Activated CD8-positive, alpha-beta T cell treated with anti-CD3 and anti-CD28 coated beads for 36 hours (primary cell): ENCODE measurements at places on chromosomes 6 and 20. TPM values are rescaled to one million over a fixed set of nuclear protein-coding genes. Genes with fewer than 3 reads are reported as not detected.

The SLC35D3 gene
- total RNA-seq, result not detected

The DCDC2 gene
- not detected for total RNA-seq

The PHACTR1 gene
- 0.11 TPM for total RNA-seq

The COX4I2 gene
- total RNA-seq, result not detected

The SLC44A4 gene
- total RNA-seq, result not detected

DNA sequence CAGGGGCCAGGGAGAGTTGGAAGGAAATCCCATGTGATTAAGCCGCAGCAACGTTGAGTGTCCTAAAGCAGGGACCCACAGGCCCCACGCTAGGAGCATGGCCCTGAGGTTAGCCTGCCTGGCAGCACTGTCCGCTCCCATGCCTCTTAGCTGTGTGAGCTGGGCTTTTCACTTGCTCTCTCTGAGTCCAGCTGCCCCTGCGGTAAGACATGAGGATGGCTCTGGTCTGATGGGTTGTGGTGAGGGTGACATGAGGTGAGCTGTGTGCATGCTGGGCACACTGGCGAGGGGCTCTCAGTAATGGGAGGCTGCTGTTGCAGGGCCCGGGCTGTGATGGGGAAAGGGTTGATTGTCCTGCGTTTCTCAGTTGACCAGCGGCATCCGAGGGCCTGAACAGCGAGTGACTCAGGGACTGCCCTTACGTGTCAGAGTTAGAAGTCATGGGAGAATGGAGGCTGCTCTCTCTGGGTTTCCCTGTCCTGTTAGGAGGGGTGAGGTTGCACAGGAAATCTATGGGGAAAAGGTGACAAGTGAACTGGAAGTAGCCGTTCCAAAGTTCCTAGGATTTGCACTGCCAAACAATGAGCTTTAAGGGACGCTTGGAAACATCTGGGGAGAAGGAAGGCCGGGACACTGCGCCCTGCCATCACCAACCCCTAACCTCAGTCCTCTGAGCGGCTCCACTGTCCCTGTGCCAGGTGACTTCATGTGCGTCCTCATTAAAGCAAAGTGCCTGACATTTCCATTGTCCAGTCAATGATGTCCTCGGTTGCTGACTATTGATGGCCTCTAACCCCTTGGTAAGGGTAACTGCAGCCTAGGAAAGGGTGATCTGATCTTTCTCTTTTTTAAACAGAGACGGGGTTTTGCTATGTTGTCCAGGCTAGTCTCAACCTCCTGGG lies 51.3 kb downstream of the ADNP start:
- no peaks in the 10 kb centered on the region for H3K27me3 ChIP-seq
- H3K4me1 ChIP-seq, result no peaks in the 10 kb centered on the region
- H3K4me3 ChIP-seq, result no peak overlapping the region

DNA sequence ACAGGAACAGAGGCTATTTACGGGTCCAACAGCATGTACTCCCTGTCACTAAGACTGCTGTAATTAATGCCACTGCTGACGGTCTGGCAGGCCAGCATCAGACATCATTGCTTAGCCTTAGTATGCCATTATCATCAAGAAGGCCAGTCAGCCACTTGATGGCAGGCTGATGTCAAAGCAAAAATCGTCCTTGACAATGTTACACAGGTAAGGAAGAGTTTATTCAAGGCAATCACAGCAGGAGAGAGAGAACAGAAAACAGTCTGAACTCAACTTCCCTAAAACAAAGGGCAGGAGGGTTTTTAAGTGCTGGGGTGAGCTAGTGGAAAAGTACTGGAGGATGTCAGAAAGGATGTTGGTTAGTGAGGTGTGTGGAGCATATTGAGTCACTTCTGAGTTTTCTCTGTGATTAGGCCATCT lies 25.1 kb downstream of the FKBP1C start:
- H3K27me3 ChIP-seq, result peaks cover 2% of the 10 kb centered on the region
- H3K4me1 ChIP-seq, result no peaks in the 10 kb centered on the region
- no peaks in the 10 kb centered on the region for H3K36me3 ChIP-seq
- DNase-seq, result no peak

DNA sequence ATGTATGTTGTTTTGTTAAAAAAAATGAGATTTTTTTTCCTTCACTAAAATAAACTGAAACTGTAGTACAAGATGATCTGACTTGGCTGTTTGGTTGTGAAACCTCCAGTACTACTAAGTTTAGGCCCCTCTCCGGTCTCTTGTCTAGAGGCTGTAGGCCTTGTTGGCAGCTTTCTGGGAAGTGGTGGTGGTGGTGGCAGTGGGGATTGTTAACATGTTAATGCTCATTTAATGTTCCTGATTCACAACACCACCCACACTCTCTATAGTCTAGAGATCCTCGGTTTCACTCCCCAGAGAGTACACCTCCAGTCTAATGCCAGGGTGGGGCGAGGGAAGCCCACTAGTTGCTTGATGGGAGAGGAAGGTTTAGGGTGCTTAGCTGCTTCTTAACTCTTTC lies 24.1 kb downstream of the STK4 start:
- no peaks in the 10 kb centered on the region for H3K27me3 ChIP-seq
- DNase-seq, result peak; percentile 84
- peaks cover 64% of the 10 kb centered on the region for H3K36me3 ChIP-seq

- no peaks in the 10 kb centered on the region for H3K4me1 ChIP-seq
- H3K36me3 ChIP-seq, result no peaks in the 10 kb centered on the region
- H3K27ac ChIP-seq, result no peak overlapping the region
- peaks cover 2% of the 10 kb centered on the region for H3K27me3 ChIP-seq
- no peak for DNase-seq
Measured at GRCh38 chr6:12401200-12401599, 111.0 kb downstream of the EDN1 start.

DNA sequence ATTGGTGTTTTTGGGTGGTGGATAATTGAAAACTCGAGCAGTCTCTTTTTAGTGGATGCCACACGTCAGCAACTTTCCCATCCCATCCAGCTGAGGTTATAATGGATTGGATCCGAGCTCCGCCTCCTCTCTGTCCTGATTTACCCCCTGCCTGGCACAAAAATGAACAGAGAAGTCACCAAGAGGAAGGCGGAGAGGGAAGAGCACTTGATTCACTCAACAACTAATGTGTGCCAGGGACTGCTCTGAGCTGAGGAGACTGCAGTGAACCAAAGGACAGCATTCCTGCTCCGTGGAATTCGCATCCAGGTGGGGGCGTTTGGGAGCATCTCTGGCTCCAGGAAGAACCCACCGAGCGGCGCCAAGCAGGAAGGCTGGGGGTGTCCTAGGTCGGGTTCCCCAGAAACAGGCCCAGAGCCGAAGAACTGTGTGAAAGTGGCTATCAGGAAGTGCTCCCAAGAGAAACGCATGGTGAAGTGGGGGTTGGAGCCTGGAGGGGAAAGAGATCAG lies 95.8 kb upstream of the NAA20 start:
- H3K4me3 ChIP-seq, result no peak overlapping the region
- no peaks in the 10 kb centered on the region for H3K4me1 ChIP-seq
- H3K27ac ChIP-seq, result no peak overlapping the region
- no peaks in the 10 kb centered on the region for H3K36me3 ChIP-seq
- H3K27me3 ChIP-seq, result no peaks in the 10 kb centered on the region

DNA sequence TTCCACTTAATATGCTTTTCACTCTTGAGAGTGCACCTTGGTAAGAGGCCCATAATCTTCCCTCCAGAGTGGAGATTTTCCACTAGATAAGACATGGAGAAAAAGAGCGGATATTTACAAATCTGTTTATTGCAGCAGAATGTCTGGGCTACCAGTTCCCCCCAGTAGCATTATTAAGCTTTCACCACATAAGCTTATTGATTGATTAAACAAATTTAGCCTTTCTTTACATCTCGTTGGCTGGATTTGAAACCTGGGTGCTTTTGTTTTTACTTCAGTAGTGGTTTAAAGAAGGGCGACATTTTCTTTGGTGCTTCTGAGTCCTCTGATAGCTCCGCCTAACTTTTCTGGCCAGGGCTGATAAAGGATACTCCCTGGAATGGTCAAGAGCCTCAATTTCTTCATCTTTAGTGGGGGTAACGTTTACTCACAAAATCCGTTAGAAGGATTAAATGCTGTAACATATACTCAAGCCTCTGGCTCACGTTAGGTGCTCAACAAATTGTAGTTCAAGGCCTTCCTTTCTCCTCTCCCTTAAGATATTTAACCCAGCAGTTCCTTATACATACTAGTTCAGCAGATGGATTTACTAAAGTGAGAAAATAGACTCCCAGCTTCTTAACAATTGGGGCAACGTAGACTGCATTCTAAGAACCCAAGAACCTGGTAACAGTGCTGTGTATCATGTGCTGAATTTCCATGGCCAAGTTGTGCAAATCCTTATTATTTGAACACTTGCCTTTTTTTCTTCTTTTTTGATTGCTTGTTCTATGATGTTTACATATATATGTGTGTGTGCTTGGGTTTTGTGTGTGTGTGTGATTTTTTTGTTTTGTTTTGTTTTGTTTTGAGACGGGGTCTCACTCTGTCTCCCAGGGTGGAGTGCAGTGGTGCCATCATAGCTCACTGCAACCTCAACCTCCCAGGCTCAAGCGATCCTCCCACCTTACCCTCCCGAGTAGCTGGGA lies 91.4 kb downstream of the RREB1 start:
- peaks cover 32% of the 10 kb centered on the region for H3K36me3 ChIP-seq
- H3K4me3 ChIP-seq, result no peak overlapping the region
- H3K27me3 ChIP-seq, result no peaks in the 10 kb centered on the region
- H3K27ac ChIP-seq, result no peak overlapping the region
- no peak for DNase-seq

DNA sequence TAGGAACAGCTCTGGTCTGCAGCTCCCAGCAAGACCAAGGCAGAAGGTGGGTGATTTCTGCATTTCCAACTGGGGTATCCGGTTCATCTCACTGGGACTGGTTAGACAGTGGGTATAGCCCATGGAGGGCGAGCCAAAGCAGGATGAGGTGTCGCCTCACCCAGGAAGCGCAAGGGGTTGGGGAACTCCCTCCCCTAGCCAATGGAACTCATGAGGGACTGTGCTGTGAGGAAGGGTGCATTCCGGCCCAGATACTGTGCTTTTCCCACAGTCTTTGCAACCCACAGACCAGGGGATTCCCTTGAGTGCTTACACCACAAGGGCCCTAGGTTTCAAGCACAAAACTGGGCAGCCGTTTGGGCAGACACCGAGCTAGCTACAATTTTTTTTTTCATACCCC lies 21.8 kb downstream of the HDDC2 start:
- no peak for DNase-seq
- peak overlapping the region; percentile 26 for H3K27ac ChIP-seq
- H3K27me3 ChIP-seq, result no peaks in the 10 kb centered on the region

- peaks cover 13% of the 10 kb centered on the region for H3K4me1 ChIP-seq
- H3K27me3 ChIP-seq, result peaks cover 79% of the 10 kb centered on the region
- H3K27ac ChIP-seq, result no peak overlapping the region
- H3K4me3 ChIP-seq, result no peak overlapping the region
- peaks cover 9% of the 10 kb centered on the region for H3K36me3 ChIP-seq
Measured at GRCh38 chr6:27288136-27289044, 23.7 kb downstream of the POM121L2 start.

DNA sequence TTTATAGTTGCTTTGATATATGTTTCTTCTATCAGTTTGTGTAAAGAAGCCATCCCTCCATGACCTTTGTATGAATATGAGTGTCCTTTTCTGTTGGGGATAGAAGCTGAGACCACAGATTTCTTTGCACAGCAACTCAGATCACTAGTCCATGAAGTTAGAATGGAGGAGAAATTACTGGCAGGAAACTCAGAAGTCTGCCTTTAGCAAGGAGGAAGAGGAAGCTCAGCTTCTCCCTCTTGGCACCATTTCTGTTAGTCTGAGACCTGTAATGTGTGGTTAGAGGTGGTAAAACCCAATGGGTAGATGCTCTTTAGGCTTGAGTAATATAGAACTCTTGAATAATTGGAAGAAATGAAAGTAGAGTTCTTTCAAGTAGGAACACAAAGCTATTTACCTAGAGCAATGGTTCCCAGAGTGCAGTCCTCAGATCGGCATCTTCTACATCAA lies 995.3 kb upstream of the FLRT3 start:
- no peaks in the 10 kb centered on the region for H3K4me1 ChIP-seq
- no peak overlapping the region for H3K27ac ChIP-seq
- no peak overlapping the region for H3K4me3 ChIP-seq
- H3K36me3 ChIP-seq, result no peaks in the 10 kb centered on the region
- H3K27me3 ChIP-seq, result no peaks in the 10 kb centered on the region

GRCh38 chr6:140915551-140915950 lies 1217.2 kb upstream of the GJE1 start:
- no peak for DNase-seq
- no peak overlapping the region for H3K27ac ChIP-seq
- H3K4me3 ChIP-seq, result no peak overlapping the region
- no peaks in the 10 kb centered on the region for H3K36me3 ChIP-seq
- no peaks in the 10 kb centered on the region for H3K4me1 ChIP-seq

DNA sequence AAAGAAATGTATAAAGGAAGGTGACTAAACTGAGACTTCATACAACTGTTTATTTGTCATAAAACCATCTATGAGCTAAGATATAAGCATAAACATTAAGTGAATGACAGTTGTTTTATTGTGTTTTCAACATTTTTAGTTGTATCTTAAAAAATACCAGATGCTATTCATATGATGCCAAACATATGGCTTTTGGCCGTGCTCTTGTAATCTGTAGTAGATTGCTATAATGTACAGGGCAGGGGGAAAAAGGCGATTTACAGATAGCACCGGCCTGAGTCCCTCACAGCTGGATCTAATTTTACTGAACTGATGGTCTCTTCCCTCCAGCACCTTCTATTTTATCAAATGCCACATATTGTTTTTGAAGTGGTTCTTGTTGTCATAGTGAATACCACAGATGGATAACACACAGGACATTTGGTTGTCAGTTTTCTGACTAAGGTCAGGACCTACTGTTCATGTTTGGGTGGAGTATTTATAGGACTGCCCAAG lies 48.2 kb downstream of the CENPW start:
- H3K27ac ChIP-seq, result no peak overlapping the region
- H3K27me3 ChIP-seq, result no peaks in the 10 kb centered on the region
- H3K4me3 ChIP-seq, result no peak overlapping the region
- H3K4me1 ChIP-seq, result no peaks in the 10 kb centered on the region

DNA sequence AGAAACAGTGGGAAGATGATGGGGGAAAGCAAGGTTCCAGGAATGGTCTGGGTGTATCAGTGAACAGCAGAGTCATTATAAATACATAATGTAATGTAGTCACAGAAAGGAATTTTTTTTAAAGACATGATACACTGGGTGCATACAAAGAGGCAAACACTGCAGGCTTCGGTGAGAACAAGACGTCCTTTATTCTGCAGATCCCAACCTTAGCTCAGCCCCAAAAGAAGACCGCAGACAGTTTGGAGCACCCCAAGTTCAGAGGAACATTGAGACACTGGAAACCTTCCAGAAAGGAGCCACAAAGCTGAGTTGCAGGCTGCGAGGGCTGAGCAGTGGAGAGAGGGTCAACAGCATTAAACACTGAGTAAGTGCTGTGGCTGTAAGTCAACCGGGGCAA lies 30.6 kb upstream of the FOXC1 start:
- H3K4me1 ChIP-seq, result no peaks in the 10 kb centered on the region
- no peak for DNase-seq
- peaks cover 8% of the 10 kb centered on the region for H3K27me3 ChIP-seq
- H3K4me3 ChIP-seq, result no peak overlapping the region
- H3K36me3 ChIP-seq, result no peaks in the 10 kb centered on the region
- no peak overlapping the region for H3K27ac ChIP-seq
